Neural crest cell (in vitro differentiated cells): ENCODE measurements at places on chromosomes 5 and 9. TPM values are rescaled to one million over a fixed set of nuclear protein-coding genes. Genes with fewer than 3 reads are reported as not detected.

Gene CTSV
- 5.7 and 7.2 TPM in 2 replicates for total RNA-seq

Gene SHC3
- 14.9 and 17.7 TPM in 2 replicates for total RNA-seq

Gene STPG3
- 0.26 TPM in 1 of 2 replicates, not detected in the other for total RNA-seq

Gene IFNK
- total RNA-seq: not detected in 2 replicates

Gene MRPS30
- 52.2 and 54.1 TPM in 2 replicates for total RNA-seq

Gene ESM1
- not detected in 2 replicates for total RNA-seq

Gene IL13
- not detected in 2 replicates for total RNA-seq

Gene HAVCR1
- not detected in 2 replicates for total RNA-seq

Gene IRX2
- total RNA-seq: 41.6 and 42.5 TPM in 2 replicates

Gene LHX3
- total RNA-seq: 0.07 TPM in 1 of 2 replicates, not detected in the other

Gene SLC9A3
- 1.5 and 1.7 TPM in 2 replicates for total RNA-seq

Gene SNX18
- 19.4 and 21.3 TPM in 2 replicates for total RNA-seq

Gene STING1
- total RNA-seq: 0.23 and 0.49 TPM in 2 replicates

Gene PCDHB13
- total RNA-seq: 3.6 TPM in 2 replicates

Gene TLN1
- 123 and 141 TPM in 2 replicates for total RNA-seq

Gene SLC6A3
- 0.16 and 0.27 TPM in 2 replicates for total RNA-seq

Gene C5orf24
- total RNA-seq: 57.4 and 61.9 TPM in 2 replicates

Gene ADAMTS6
- total RNA-seq: 7.1 and 8.2 TPM in 2 replicates

Gene SAXO1
- 0.14 TPM in 1 of 2 replicates, not detected in the other for total RNA-seq

Gene ANKRD34B
- total RNA-seq: 0.05 TPM in 1 of 2 replicates, not detected in the other

Gene MLLT3
- total RNA-seq: 53.7 and 57.3 TPM in 2 replicates

Gene HSPA5
- 175 and 182 TPM in 2 replicates for total RNA-seq

Gene TMC1
- total RNA-seq: 0.33 and 0.36 TPM in 2 replicates
